Stimulated activated CD8-positive, alpha-beta memory T cell treated with anti-CD3 and anti-CD28 coated beads, Interleukin-7, amount 100 ng/mL, for 4 hours (primary cell): ENCODE measurements at places on chromosomes 5 and 9.

GRCh38 chr5:135835766-135836165, 1.3 kb downstream of the SLC25A48 start:
- no peak for DNase-seq

DNA sequence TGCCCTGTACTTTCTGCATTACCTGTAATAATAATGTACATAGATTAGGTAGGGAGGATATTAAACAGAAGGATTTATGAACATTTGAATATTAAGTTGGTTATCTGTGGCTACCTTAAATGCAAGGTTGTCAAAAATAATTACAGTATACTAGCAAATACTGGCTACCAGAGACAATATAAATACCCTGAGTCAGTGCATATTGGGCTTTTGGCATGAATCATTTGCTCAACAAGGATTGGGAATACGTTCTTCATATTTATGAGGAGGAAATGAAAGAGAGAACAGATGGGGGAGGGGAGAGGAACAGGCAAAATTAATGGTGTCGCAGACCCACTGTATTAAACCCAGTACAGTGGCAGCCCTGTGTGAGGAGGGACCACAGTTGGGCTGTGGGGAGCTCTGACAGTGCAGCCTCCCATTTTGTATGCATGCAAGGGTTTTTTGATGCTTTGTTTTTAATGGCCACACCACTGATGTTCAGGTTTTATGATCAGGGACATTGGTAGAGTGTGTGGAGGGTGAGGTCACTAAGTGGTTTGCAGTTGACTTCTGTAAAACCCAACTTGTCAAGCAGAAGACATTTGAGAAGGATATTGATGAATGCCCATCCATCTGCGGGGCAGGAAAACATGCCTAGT, 56.9 kb downstream of the MVB12B start:
- no peak for DNase-seq

DNA sequence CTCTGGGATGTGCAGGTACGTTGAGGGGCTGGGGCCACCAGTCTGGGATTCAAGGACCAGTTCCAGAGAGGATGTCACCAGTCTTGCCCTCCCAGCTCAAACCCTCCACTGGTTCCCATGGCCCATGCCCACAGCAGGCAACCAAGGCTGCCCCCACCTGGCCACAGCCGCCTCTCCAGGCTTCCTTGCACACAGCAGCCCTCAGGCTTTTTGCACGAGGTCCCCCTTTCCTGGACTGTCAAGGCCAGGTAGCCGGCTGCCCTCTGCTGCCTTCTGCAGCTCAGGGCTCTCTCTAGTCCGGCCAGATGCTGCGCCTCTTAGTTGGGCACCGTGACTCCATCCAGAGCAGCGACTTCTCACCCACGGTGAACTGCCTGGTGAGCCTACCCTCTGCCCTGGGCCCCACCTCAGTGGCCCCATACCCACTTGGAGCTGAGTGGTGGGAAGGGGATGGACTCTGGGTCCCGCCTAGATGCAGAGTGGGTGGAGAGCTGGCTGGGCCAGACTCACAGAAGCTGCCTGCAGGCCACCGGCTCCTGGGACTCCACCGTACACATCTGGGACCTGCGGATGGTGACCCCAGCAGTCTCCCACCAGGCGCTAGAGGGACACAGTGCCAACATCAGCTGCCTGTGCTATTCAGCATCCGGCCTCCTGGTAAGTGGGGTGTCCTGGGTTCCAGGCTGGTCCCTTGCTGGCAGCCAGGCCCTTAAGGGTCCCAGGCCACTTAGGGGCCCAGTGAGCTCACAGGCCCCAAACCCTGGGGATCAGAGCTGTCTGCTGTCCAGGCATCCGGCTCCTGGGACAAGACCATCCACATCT, 2.9 kb downstream of the WDR38 start:
- no peak for DNase-seq

- DNase-seq: no peak
Observed at GRCh38 chr5:179287071-179287470, 58.2 kb downstream of the ADAMTS2 start.

GRCh38 chr9:134390537-134390936, 64.3 kb downstream of the RXRA start:
- peak; percentile 58 for DNase-seq

- DNase-seq: no peak
Observed at GRCh38 chr5:150640311-150641005, at the start of gene SYNPO. SYNPO (plus strand) TSS chr5:150640660; CDS start chr5:150648276, 7,616 bp downstream.

- no peak for DNase-seq
Observed at GRCh38 chr5:96031811-96032261, 70.2 kb upstream of the ELL2 start.

DNA sequence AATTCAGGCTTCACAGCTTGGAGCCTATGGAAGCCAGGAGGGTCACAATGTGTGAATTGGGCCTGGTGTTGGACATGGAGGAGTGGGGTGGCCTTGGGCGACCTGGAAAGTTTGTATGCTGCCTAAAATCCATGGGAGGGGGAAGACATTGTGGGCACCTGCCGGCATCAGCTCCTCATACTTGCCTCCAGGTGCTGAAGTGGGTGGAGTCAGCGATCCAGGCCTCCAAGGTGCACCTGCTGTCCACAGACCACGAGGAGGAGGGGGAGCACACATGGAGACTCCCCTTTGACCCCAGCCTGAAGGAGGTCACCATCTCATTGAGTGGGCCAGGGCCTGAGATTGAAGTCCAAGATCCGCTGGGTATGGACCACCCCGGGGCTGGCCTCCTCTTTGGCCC, 29.1 kb downstream of the HMCN2 start:
- DNase-seq: no peak

DNA sequence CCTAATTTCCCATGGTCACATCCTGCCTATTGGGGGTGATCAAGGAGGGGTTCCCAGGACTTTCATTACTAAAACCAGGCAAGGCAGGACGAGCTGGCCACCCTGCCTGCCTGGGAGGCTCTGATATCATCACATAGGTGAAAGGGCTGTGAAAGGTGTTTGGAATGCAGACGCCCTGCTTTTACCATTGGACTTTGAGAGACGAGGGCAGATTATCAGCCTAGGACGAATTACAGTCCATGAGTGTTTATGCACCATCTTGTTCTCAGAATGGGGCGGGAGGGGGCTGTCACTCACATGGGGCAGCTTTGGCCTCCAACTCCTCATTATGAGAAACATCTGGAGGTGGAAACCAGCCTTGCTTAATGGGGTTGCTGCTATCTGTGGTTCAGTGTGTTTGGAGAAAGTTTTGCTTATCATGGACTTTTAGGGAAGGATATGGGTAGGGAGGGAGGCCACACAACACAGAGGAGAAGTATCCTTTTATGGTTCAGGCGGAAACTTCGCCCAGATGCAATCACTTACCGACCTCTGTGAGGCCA, 69.8 kb upstream of the UBTD2 start:
- DNase-seq: no peak

- no peak for DNase-seq
Observed at GRCh38 chr5:124000538-124000937, 488.6 kb downstream of the CSNK1G3 start.

- no peak for DNase-seq
Observed at GRCh38 chr5:39238366-39239105, 19.2 kb upstream of the FYB1 start.

DNA sequence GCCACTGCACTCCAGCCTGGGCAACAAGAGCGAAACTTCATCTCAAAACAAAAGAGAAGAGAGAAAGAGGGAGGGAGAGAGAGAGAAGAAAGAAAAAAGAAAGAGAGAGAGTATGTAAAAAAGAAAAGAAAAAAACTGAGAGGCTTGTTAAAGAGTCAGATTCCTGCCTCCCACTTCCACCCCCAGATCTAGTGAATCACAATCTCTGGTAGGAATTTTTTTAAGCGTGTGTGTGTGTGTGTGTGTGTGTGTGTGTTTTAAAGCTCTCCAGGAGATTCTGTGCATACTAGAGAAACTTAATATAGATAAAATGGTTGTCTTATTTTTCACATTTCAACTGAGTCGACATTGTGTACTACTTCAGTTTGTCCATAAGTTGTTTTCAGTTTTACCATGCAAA, 32.0 kb downstream of the SAR1B start:
- DNase-seq: no peak

DNA sequence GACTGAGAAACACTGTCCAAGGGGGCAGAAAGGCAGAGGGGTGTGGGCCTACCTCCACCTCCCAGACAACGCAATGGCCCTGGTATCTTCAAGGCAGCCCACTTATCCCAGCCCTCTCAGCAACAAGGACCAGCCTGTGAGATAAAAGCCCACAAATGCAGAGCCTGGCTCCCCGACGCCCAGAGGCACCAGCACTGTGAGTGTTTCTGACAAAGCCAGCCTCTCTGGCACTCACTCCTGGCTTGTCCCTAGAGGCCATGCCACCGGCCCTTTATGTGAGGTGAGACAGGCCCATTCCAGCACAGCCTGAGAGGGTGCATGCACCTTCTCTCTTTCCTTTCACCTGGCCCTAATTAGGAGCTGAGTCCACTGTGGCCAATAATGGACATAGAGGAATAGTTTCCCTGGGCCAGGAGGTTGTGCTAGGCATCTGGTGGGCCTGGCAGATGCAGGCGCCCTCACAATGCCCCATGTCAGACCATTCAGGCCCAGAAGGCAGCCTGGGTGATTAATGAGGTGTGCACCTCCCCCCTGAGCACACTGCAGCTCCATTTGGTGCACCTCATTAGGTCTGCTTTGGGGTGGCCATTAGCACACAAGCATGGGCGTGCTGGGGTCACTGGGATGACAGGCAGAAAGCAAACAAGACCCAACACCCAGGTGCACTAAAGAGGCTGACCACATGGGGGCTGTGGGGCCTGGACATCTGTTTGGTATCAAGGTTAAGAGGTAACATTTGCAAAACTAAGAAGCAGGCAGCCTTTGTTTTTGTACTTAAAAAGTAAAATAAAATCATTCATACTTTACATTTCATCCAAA, 176.0 kb downstream of the MED10 start:
- DNase-seq: no peak

DNA sequence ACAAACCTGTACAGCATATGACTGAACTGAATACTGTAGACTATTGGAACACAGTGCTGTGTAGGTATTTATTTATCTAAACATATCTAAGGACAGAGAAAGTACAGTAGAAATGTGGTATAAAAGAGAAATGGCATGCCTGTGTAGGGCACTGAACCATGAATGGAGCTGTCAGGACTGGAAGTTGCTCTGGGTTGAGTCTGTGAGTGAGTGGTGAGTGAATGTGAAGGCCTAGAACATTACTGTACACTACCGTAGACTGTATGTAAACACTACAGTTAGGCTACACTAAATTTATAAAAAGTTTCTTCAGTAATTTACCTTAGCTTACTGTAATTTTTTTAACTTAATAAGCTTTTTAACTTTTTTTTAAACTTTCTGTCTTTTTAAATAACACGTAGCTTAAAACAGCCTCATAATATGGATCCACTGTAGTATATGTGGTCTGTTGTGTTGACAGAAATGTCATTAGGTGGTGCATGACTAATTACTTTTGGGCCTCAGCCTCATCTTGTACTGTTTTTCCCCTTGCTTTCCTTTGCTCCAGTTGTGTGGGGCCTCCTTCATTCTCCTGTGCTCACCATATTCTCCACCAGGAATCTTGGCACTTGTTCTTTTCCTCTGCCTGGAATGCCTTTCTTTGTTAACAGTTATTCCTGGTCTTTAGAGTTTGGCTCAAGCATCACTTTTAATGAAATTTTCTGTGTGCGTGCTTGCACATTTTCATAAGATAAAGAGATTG, 8.8 kb downstream of the SPIN1 start:
- no peak for DNase-seq
